Hematopoietic multipotent progenitor cell (in vitro differentiated cells): ENCODE measurements at places on chromosomes 7 and 10. TPM values are rescaled to one million over a fixed set of nuclear protein-coding genes. Genes with fewer than 3 reads are reported as not detected.
A peak's percentile ranks its signal among the peaks of the same experiment; 100 is the strongest.

ITPRID1 gene
- total RNA-seq = not detected

COL28A1 gene
- under 0.01 TPM for total RNA-seq

TMEM270 gene
- total RNA-seq = not detected

EGR2 gene
- total RNA-seq = 1.1 TPM

CXCL12 gene
- total RNA-seq = under 0.01 TPM

DNA sequence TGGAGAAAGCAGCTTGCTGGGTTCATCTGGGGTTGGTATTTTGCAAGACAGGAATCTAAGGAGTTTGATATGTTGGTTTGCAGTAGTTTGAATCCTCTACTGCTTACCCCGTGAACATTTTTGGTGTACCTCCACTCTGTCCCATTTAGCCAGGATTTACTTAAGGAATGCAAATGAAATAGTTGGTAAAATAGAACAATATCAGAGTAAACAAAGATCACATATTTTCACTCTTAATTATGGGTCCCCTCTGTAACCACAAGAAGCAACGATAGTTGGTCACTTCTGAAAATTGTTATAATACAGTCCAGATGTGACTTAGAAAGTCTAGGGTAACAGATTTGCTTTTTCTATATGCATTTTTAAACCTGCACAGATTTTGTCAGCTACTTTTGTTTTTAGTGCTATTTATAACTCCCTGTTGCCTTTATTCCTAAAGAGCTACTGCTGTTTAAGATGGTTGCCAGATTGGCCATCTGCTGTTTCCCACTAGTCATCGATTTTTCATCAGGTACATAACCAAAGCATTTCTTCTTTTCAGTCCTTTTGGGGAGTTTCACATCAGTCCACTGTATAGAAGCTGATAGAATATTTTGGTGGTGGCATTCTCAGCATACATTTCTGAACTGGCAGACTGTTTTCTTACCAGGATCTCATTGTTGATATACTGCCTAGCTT lies 37.6 kb downstream of the MAPK8 start:
- no peak for DNase-seq

DNA sequence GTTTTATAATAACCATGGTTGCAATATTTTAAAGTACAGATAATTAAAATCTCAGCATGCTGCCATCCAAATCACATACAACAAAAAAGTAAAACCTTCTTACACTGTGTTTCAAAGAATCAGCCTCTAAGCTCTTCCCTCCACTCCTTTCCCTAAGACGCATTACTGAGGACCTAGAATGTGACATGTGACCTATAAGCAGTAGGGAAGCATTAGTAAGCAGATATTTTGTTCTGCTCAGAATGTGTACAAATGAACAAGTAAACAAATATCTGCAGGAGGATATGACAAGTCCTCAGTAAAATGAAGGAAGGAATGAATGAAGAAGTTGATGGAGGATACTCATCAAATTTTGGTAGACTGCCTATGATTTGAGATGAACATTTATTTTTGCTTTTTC lies 49.1 kb downstream of the RAB11FIP2 start:
- DNase-seq = no peak

DNA sequence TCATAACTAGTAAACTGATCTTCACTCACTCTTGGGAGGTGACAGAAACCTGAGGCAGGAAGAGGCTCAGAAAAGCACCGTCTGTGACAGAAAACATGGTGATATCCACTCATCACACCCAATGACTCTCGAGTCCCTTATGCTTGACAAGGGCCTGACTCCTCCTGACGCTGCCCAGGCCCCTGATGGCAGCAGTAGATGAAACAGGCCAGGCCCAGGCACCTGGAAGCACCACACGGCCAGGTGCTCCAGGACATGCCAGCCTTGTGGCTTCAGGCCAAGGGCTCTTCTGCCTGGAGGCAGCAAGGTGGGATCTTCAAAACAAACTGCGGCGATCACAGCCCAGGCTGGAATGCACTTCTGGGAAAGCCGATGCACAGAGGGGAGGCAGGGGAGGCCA lies 89.3 kb downstream of the MAD1L1 start:
- no peak for DNase-seq

- DNase-seq = no peak
Observed at GRCh38 chr7:121966935-121967332, 94.0 kb downstream of the PTPRZ1 start.

DNA sequence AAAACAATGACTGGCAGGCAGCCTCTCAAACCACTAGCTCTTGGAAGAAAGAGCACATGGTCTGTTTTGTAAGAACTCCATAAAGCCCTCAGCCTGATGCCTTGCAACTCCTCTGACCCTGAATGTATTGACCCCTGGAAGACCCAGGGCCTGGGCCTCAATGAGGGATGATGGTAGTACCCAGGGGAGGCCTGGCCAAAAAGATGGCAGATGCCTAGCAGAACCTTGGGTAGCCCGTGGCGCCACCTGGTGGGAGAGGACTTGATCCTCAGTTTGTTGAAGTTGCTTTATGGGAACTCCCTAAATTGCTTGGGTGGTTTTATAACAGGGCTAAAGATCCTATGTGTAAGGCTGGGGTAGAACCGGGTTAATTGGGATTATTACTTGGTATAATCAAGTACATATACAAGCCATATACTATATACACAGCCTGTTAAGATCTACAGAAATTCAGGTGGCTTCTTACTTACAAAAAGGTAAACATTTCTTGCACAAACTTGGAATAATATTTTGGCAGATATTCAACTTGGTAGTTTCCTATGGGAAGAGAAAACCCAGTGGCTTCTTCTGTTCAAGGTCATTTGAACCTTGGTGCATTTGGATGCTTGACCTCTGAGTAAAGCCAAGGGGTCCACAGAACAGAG lies 95.8 kb upstream of the CACUL1 start:
- no peak for DNase-seq

DNA sequence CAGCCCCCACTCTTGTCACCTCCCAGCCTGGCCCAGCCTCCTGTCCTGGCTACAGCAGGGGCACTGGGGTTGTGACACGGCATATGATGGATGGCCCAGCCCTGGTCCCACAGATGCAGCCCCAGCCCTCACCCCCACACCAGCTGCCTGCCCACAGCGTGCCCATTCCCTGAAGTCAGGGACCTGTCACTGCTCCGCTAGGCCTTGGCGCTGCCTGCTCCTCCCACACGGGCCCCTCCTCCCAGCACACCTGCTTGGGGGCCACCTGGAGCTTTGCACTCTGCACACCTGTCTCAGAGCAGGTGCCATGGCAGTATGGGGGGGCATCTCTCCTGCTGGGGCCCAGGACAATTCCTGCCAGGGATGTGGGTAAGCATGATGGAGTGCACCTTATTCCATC lies 3.5 kb downstream of the GCK start:
- no peak for DNase-seq

DNA sequence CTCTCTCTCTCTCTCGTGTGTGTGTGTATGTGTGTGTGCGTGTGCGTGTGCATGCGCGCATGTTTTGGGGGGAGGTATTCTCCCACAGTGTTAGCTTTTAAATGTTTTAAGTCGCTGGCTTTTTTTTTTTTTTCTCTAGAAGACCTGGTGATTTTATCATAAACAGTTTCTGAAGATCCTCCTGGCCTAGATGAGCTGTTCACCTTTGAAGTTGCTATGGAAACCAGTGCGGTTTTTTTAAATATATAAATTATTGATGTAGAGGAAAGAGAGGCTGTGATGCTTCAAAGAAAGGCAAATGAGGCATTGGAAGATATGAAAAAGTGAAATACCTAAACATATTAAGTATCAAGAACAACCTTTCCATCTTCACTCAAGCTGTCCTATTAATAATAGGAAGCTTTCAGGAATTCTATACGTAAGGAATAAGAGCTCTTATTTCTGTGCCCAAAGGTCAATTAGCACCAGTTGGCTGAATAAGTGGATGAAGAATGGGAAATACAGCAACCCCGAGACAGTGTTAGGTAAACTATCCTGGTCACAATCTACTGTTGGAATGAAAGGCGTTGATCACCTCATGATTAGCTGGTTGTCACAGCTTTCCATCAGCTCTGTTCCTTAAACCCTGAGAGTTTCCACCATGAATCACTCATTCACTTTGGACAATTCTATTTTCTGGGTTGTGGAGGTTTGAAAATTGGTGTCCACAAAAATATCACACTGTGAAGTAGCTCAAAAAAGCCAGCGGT lies 66.5 kb upstream of the SLC35G1 start:
- no peak for DNase-seq

DNA sequence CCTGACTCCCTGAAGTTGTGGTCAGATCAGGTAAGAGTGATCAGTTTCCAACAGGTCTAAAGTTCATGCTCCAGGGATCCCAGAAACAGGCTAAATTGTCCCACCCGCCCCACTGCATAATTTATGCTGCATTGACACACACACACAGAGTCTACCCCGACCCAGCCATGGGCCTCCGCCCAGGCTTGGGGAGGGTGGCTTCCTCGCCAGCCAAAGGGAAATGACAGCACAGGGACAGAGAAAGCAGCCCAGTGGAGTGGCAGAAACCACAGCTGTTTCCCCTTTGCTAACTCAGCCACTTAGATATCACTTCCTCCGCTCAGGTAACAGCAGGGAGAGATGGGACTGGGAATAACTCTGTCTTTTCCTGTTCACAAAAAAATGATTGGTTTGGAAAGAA lies 9.4 kb downstream of the SH3PXD2A start:
- peak; percentile 62 for DNase-seq

GRCh38 chr10:27470885-27471284 lies 33.2 kb upstream of the RAB18 start:
- DNase-seq = no peak

DNA sequence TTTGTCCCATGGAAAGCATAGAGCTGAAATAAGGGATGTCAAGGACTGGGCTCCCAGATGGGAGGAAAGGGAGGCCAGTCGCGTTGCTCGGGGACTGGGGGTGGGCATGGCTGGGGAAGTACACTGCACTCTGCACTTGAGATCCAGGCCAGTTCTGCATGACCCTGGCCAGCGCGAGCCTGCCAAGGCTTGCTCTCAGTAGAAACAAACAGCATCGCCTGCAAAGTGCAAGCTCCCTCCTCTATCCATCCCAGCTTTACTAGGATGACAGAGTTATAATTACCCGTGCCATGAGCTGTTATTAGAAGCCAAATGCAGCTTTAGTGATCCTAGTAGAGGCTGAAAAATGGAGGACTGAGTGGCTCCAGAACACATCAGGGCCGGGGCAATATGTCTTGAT lies 43.9 kb upstream of the PDCD4 start:
- DNase-seq = no peak

GRCh38 chr7:148987751-148988512 lies 40.4 kb downstream of the PDIA4 start:
- DNase-seq = no peak
